Fibroblast of skin of left quadriceps (primary cell): ENCODE measurements at places on chromosomes 4 and X.

GRCh38 chrX:103157496-103158316 is 57.2 kb upstream of the BEX4 start:
- no peak for DNase-seq

- no peak for DNase-seq
Observed at GRCh38 chrX:120335289-120335688, 24.0 kb upstream of the TMEM255A start.

- no peak for DNase-seq
Observed at GRCh38 chr4:127291316-127291715, 341.4 kb upstream of the INTU start.

DNA sequence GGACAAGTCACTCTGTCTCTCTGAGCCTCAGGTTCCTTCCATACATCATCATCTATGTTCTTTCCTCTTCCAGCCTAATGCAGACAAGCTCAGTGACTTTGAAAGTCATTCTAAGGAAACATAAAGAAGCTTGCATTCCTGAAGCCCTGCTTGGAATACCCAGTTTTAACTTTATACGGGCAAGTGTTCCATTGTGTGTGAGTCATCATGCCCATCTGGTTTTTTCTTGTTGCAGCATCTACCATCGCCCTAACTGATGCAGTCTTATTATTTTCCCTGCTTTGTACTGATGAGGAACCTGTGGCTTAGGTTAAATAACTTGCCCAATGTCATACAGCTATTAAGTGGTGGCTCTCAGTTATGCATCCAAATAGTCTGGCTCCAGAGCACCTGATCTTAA is 177.9 kb upstream of the RAI2 start:
- no peak for DNase-seq

- DNase-seq: no peak
Observed at GRCh38 chr4:150782921-150783320, 201.0 kb downstream of the MAB21L2 start.

DNA sequence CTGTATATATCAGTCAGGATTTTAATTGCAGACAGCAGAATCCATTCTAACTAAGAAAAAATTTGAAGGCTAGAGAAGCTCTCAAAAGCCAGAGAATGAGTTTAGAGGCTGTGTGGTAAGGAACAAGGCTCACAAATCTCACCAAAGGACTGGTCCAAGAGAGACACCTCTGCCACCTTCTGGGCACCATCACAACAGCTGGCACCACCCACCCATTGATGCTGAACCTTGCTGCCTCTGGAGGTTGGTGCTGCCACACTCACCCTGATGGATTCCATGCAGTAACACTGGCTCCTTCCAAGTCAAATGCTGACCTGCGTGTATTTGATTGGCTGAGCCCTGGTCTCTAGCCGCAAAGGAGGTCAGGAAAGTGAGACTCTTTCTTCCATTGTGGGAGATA is 100.8 kb downstream of the BEND2 start:
- DNase-seq: no peak

DNA sequence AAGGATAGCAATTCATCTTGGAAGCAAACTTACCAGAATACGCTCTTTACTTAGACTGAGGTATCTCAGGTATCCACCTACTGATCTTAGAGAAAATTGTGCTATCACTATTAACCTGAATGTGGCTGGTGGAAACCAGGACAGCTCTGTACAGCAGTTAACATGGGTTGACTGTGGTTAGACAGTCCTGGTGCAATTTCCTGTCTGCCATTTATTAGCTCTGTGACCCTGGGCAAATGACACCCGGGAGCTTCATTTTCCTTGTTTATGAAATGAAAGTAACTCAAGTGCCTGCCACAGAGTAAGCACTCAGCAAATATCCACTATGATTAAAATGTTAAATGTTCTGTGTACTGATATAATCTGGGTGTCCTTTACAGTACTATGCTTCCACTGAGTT is 60.0 kb downstream of the SMC1A start:
- DNase-seq: no peak

GRCh38 chrX:19065535-19065934 is 56.7 kb downstream of the ADGRG2 start:
- DNase-seq: no peak

DNA sequence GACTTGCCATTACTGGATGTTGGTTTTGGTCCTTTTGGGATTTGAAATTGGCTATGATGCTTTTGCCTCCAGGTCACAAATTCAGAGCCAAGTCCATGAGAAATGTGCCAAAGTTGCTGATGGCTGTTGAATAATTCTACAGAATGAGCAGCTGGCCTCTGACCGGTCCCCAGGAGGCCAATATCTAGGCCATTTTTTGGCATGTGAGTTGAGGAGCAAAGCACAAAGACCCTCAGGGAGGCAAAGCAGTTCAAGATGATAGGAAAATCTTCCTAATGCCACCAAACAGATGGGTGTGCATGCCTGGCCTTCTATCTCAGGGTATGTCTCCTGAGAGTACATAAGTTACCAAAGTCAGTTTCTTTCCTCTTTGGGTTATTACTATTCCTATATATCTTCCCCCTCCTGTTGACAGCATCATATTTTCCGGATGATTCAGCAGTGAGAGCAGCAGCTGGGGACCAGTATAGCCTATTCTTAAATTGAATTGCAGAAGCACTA is 44.4 kb downstream of the SEL1L3 start:
- peak; percentile 46 for DNase-seq

- DNase-seq: no peak
Observed at GRCh38 chrX:73964579-73964978, 339.4 kb upstream of the ZCCHC13 start.

- DNase-seq: no peak
Observed at GRCh38 chr4:11564021-11564420, 135.3 kb upstream of the HS3ST1 start.

DNA sequence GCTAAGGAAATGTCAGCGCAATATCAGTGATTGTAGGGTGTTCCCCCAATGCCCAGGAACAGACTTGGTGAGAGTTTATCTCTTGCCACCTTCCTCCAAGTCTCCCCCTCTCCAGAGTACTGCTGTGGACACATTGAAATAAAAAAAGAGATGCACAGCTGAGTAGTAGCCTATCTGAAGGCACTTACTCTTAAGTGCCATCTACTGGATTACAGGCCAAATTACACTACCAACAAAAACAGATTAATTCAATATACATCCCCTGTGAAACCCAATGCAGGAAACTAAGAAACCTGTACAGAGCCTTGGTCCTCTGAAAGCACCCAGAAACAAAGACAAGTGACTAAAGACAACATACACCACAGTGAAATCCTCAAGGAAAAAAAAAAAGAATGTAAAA is 460.3 kb downstream of the ZIC3 start:
- no peak for DNase-seq

DNA sequence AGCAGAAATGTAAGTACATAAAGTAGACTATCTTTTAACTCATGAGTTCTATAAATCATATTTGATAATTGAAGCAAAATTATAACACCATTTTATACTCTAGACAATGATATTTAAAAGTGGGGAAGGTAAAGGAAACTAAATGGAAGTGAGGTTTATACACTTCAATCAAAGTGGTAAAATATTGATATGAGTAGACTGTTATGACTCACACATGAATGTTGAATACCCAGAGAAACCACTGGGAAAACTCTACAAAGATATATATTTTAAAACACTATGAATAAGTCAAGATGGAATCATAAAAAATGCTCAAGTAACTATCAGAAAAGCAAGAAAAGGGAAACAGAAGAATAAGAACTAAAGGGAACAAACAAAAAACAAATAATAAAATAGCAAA is 8.4 kb downstream of the VSIG1 start:
- no peak for DNase-seq

- no peak for DNase-seq
Observed at GRCh38 chr4:78722320-78722719, 53.8 kb upstream of the BMP2K start.

DNA sequence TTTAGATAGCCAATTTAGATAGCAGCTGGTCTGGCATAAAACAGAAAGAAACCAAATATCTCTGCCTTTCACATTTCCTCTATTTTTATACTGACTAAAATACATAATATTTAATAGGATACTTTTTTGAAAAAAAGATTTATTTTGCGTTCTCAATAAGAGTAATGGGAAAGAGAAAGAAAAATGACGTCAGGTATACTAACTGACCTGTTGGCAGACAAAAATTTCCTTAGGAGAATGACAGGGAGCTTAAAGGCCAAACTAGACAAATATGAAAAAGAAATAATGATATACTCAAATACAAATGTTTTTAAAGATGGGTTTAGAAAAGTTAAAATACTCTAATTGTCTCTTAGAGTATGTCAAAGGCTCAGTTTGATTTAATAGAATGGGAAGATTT is 309.4 kb upstream of the ADGRL3 start:
- no peak for DNase-seq

DNA sequence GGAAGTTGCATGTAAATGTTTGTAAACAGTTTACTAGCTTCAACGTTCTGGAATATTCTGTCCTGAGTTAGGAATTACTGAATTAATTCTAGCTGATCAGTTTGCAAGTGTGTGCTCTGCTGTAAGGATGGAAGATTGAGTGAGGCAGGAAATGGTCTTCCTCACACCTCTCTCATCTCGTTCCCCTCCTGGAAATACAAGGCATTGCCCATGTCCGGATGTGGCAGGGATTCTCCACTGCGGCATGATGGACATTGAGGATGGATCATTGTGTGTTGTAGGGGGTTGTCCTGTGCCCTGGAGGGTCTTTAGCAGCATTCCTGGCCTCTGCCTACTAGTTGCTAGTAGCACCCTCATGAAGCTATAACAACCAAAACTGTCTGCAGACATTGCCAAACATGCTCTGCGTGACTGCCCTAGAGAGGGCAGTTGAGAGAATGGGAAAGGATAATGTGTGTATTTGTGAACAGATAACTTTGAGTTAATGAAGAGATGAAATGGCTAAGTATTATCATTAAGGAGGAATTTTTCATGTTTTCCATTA is 12.6 kb downstream of the CA5B start:
- DNase-seq: no peak

GRCh38 chrX:150907474-150907873 is 9.0 kb upstream of the CD99L2 start:
- no peak for DNase-seq

GRCh38 chr4:115852767-115853091 is 739.3 kb upstream of the NDST4 start:
- DNase-seq: no peak

DNA sequence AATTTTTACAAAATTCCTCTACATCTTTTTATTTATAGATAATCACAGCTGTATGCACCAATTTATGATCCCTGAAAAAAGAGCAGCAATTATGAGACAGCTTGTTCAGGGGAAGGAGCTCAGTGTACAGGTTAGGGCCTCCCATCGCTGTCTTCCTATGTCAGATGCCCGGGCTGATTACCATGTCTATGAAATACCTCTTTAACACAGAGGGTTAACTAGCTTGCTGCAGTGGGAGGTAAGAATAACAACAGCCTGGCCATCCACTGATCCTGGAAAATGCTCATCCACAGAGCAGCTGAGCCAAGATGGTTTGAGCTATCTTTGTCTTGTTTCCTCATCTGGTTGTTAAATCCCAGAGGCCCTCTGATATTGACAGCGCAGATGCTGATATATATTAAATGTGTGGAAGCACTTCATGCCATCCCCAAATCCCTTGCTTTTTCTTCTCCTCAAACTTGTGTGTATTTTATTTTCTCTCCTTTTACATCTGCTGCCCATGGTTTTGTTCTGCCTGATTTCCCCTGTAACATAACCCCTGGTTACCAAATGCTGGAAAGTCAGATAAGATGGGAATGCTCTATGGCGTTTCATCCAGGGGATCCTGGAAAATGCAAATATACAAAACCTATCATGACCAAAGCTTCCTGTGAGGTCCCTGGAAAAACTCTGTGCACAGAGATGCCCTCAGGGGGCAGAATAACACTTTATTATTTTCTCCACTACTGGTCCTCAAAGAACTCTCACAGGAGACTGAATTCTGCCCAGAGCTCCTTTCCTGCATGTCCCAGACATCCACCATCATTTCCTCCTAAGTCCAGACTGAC is 85.8 kb upstream of the PUDP start:
- no peak for DNase-seq

DNA sequence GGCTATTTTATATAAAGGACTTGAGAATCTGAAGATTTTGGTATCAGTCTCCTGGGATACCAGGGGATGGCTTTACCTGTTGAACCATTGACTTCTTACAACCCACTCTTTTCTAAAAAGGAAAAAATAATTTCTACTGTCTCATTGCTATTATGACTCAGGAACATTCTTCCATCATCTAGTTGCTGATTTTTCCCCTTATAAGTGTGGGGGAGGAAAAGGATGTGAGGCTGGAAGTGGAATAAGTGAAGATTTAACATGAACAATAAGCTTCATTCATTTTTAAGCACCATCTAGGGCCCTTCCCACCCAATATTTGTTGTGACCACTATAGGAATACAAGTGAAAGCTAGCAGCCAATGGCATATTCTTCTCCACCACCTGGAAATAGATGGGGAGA is 10.6 kb upstream of the MND1 start:
- DNase-seq: no peak

DNA sequence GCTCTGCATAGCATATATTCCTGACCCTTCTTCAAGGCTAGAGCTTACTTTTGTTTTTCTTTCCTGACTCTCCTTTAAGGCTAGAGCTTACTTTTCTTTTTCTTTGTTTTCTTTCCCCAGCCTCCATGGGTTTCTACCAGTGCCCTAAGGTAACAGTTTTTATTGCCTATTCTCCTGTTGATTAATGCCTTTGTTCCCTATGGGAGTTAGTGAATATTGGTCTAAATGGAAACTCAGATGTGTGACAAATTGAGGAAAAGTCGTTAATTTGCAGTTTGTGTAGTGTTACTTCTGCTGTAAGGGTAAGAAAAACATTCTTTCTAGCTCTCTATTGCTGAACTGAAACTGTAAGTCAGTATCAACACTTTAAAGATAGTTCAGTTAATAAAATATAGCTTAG is 358.7 kb downstream of the IL15 start:
- no peak for DNase-seq

GRCh38 chr4:136931781-136932180 is 600.5 kb downstream of the PCDH18 start:
- no peak for DNase-seq

DNA sequence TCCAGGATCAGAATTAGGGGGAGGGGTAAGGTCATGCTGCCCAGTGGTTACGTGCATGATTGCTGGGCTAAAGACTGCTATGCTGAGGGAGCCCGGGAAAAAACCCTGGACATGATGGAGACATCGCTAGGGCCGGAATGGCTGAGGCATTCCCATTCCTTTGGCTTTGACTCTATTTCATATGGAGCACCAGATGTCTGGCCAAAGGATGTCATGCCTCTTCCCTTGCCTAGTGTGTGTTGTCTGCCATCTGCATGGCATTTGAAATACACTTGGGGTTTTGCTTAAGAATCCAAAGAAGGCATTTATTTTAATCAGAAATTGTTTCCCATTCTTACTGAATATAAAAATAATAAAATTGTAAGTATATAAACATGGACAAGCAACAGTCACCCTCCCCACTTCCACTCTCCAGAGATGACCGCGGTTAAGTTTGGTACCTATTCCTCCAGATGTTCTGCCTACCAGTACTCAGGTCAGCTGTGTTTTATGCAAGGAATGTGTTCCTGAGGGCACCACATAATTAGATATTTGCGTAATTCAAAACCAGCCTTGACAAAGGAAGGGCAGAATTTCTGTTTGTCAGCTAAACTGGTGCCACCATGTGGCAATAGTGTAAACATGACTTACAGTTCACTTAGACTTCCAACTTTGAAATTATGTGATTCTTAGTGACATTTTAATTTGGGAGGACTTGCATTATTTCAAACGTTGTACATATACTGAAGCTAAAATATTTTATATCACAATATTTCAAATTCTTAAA is 105.9 kb downstream of the CT47B1 start:
- DNase-seq: no peak

GRCh38 chr4:135804785-135805184 is 1603.2 kb upstream of the PABPC4L start:
- DNase-seq: no peak

GRCh38 chr4:78863254-78863869 is 75.9 kb downstream of the PAQR3 start:
- DNase-seq: no peak
